ENCODE measurements at places on chromosomes 1 and 21.

GRCh38 chr1:43605766-43606165 is 44.2 kb upstream of the KDM4A start:
- no peak for DNase-seq

GRCh38 chr1:78831731-78832360 is 174.7 kb downstream of the ADGRL4 start:
- no peak for DNase-seq

GRCh38 chr1:187641015-187641414 is 812.3 kb downstream of the PLA2G4A start:
- no peak for DNase-seq

GRCh38 chr1:24186993-24187790 is at the start of gene IFNLR1:
IFNLR1 (minus strand) TSS chr1:24187289; CDS start chr1:24187248, 41 bp downstream.
- peak; percentile 39 for DNase-seq

DNA sequence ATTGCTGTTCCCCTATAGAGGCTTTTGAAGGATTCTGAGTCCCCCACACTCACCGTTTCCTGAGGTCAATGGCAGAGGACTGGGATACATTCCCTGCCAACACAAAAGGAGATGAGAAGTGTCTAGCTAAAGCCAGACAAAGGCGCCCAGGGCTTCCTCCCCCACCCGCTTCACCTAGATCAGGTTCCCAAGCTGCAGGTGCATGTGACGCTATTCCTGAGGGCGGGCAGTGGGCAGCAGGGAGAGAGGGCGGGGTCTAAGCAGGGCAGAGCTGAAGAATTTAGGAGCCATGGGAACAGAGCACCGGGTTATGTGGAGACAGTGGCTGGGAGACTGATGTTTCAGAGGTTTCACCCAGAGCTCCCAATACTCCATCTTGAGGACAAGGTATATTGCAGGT is 6.0 kb upstream of the ARHGEF2 start:
- DNase-seq: no peak

GRCh38 chr21:22679207-22679606 is 1681.0 kb downstream of the NCAM2 start:
- DNase-seq: no peak

Measured in stimulated activated CD8-positive, alpha-beta memory T cell treated with anti-CD3 and anti-CD28 coated beads, Interleukin-7, amount 100 ng/mL, for 4 hours (primary cell).